Astrocyte (in vitro differentiated cells and primary cell): ENCODE measurements at places on chromosomes 7 and 10. TPM values are rescaled to one million over a fixed set of nuclear protein-coding genes. Genes with fewer than 3 reads are reported as not detected.

The RELN gene
- total RNA-seq = 0.70 and 0.98 TPM in 2 replicates

The HACD1 gene
- 81.6 and 87.7 TPM in 2 replicates for total RNA-seq

The IRF5 gene
- 0.36 TPM in 1 of 2 replicates, not detected in the other for total RNA-seq

The CALML5 gene
- not detected in 2 replicates for total RNA-seq

The NPFFR1 gene
- not detected in 2 replicates for total RNA-seq

The FRG2B gene
- not detected in 2 replicates for total RNA-seq

- no peak overlapping the region for H3K4me3 ChIP-seq
- peaks cover 4% of the 10 kb centered on the region for H3K4me1 ChIP-seq
- H3K27me3 ChIP-seq = no peaks in the 10 kb centered on the region
- DNase-seq = peak; percentile 85
Measured at GRCh38 chr10:25142116-25142864, 32.5 kb upstream of the GPR158 start.

DNA sequence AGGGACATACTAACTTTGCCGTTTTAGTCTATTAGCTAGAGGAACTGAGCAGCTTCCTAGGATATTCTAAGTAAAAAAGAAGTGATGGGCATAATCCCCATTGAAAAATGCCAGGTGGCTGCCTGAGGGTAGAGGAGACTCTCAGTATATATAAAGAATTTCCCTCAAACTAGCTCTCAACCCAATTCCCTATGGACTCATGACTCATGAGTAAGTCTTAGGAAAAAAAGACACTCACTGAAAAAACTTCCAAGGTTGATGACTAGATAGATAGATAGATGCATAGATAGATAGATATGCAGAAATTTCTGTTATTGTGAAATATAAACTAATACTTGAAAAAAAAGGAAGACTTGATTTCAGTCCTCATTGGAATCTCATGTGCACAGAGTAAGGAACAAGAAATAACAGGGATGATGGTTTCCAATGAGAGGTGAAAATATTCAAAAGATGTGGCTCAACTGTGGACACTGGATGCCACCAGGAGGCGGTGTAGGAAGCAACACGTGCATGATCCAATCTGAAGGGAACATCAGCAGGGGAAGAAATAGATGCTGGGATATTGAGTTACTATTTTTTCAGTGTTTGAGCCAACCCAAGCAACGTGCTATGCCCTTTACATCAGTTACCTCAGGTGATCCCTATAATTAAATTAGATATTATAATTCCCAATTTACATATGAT lies 711.0 kb upstream of the LRRTM3 start:
- H3K4me3 ChIP-seq = no peak overlapping the region
- no peak for DNase-seq
- no peaks in the 10 kb centered on the region for H3K36me3 ChIP-seq
- no peaks in the 10 kb centered on the region for H3K27me3 ChIP-seq

DNA sequence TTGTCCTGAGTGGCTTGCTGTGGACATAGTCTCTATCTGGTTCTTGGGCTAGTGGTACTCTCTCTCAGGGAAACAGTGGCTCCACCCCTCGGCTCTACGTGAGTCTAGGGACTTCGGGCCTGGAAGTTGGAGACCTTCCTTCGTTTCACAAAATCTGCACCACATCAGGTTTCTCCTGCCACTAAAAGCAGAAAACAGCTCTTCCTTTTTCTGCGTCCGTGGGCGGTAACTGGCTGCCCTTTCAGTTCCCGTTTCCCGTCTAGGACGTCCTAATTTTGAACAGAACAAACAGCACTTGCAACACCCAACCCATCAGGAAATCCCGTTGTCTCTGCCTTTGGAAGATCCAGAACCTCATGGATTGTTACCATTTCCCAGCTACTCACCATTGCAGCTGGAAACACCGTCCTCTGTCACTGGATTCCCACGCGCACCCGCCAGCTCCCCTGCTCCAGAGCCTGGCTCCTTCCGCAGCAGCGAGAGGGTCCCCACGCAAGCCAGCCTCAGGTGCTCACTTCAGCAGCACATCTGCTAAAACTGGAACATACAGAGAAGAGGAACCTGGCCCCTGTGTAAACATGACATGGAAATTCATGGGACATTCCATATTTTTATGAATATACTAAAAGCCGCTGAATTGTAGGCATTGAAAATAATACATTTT lies 311.4 kb upstream of the AKR1E2 start:
- H3K36me3 ChIP-seq = no peaks in the 10 kb centered on the region
- H3K27ac ChIP-seq = no peak overlapping the region
- DNase-seq = no peak
- H3K4me3 ChIP-seq = no peak overlapping the region

DNA sequence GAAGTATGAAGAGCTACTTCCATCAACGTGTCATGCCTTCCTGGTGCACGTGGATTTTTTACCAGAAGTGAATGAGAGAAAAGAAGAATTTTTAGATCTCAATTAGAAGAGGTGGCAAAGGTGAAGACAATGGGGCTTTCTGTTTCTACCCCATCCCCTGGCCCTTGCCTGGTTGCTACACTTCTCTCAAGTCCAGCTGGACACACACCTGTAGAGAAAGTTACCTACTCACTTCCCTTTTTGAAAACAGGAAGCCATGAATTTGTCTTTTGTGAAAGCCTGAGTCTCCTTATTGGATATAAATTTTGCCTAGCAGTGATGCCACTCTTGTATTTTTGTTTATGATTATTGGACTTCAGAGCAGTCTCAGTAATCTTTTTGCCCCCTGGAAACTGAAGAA lies 142.9 kb upstream of the AKR1E2 start:
- no peaks in the 10 kb centered on the region for H3K36me3 ChIP-seq
- no peak overlapping the region for H3K4me3 ChIP-seq
- no peak overlapping the region for H3K27ac ChIP-seq
- no peaks in the 10 kb centered on the region for H3K27me3 ChIP-seq
- DNase-seq = no peak

- peaks cover 7% of the 10 kb centered on the region for H3K27me3 ChIP-seq
- no peaks in the 10 kb centered on the region for H3K4me1 ChIP-seq
- DNase-seq = no peak
- H3K36me3 ChIP-seq = no peaks in the 10 kb centered on the region
Measured at GRCh38 chr10:78310481-78311080, 276.9 kb downstream of the RPS24 start.

GRCh38 chr7:125357676-125358455 lies 428.2 kb upstream of the POT1 start:
- DNase-seq = no peak
- H3K4me1 ChIP-seq = peaks cover 4% of the 10 kb centered on the region
- H3K27ac ChIP-seq = peak overlapping the region; percentile 15
- H3K4me3 ChIP-seq = no peak overlapping the region
- H3K36me3 ChIP-seq = no peaks in the 10 kb centered on the region

DNA sequence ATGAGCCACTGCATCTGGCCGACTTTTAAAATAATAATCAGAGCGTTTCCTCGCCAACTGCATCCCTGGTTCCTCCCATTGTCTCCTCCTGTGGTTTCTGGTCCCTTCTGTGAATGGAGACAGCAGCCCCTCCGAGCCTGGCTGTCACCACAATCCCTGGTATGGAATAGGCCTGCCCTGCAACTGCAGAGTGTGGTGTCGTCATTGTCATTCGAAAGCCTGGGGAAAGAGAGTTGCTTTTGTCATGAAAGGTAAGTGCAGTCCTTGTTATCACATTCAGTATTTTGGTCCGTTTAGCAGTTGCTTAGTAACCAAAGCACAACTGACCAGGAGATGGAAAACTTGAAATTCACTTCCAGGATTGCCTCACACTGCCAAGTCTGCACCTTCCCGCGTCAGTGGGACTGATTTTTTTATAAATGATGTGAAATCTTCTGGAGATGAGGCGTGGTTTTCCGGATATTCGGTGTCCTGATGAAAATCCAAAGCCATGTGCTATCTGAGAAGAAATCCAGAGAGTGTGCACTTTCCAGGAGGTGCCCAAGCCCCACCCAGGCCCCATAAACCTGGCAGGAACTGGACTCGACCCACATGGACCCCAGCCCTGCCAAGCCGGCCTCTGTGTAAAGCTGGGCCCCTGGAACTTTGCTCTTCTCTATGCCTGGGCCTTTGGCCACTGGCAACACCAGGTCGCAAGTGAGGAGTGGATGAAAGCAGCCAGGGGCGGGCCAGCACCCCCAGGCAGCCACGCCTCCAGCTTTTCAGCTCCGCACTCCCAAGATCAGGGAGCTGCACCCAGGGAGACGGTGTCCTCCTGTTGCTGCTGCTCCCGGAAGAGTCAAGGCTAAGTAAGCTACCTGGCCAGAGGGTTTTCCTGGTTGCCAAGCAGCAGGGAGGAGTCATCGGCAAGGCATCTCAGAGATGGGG lies 133.7 kb upstream of the SH2B2 start:
- H3K4me1 ChIP-seq = peaks cover 11% of the 10 kb centered on the region
- no peaks in the 10 kb centered on the region for H3K27me3 ChIP-seq
- H3K36me3 ChIP-seq = no peaks in the 10 kb centered on the region
- peak; percentile 64 for DNase-seq
- H3K4me3 ChIP-seq = no peak overlapping the region
- peak overlapping the region; percentile 26 for H3K27ac ChIP-seq

DNA sequence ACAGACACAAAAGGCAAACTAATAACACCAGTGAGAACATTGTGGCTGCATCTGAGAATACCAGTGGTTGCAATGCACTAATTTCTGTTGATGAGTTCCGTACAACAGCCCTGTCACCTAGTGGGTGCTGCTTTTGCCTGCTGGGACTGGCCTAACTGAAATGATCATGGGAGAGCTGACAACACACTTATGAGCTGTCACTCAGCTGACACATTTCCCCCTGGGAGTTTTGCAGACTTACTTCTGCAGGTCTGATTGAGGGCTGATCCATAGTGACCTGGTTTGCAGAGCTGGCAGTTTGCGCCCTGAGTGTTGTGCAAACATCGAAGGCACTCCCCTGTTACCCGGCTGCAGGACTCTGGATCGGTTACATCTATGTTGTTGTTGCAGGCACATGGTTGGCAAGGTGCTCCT lies 60.6 kb upstream of the LAMB1 start:
- DNase-seq = no peak
- no peak overlapping the region for H3K4me3 ChIP-seq
- H3K27me3 ChIP-seq = no peaks in the 10 kb centered on the region
- no peaks in the 10 kb centered on the region for H3K36me3 ChIP-seq
- H3K27ac ChIP-seq = no peak overlapping the region

DNA sequence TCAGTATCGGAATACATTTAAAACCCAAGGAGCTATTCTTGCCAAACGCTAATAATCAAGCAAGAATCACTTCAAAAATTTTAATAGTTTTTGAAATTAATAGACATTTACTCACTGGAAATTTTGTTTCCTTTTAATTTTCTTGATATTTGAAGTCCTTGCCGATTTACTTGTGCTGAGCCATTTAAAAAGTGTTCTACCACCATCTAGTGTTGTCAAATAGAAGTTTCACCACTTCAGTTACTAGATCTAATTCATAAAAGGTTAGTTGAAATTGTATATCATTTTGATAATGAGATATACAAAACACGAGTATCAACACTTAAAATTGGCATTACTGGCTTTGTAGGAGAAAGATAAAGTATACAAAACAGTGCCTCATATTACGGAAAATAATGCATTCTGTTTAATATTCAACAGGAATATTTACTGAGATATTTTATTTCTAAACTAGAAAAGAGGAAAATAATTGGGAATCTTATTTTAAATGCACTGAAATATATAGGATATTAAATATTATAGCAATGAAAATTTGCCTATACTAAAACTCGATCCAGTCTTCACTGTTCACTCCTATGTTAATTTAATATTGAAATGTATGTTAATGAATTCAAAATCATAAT lies 664.8 kb upstream of the SEMA3D start:
- H3K36me3 ChIP-seq = no peaks in the 10 kb centered on the region
- H3K27ac ChIP-seq = no peak overlapping the region
- H3K4me1 ChIP-seq = no peaks in the 10 kb centered on the region
- no peak overlapping the region for H3K4me3 ChIP-seq
- no peaks in the 10 kb centered on the region for H3K27me3 ChIP-seq
- DNase-seq = peak; percentile 44

- H3K27me3 ChIP-seq = no peaks in the 10 kb centered on the region
- H3K27ac ChIP-seq = peak overlapping the region; percentile 30
- H3K36me3 ChIP-seq = no peaks in the 10 kb centered on the region
- no peak overlapping the region for H3K4me3 ChIP-seq
- DNase-seq = no peak
- peaks cover 6% of the 10 kb centered on the region for H3K4me1 ChIP-seq
Measured at GRCh38 chr7:80809545-80809944, 109.3 kb downstream of the SEMA3C start.

- DNase-seq = no peak
- H3K27me3 ChIP-seq = peaks cover 19% of the 10 kb centered on the region
- no peak overlapping the region for H3K27ac ChIP-seq
- H3K36me3 ChIP-seq = no peaks in the 10 kb centered on the region
- H3K4me1 ChIP-seq = no peaks in the 10 kb centered on the region
Measured at GRCh38 chr10:126583552-126584200, 86.8 kb downstream of the C10orf90 start.

DNA sequence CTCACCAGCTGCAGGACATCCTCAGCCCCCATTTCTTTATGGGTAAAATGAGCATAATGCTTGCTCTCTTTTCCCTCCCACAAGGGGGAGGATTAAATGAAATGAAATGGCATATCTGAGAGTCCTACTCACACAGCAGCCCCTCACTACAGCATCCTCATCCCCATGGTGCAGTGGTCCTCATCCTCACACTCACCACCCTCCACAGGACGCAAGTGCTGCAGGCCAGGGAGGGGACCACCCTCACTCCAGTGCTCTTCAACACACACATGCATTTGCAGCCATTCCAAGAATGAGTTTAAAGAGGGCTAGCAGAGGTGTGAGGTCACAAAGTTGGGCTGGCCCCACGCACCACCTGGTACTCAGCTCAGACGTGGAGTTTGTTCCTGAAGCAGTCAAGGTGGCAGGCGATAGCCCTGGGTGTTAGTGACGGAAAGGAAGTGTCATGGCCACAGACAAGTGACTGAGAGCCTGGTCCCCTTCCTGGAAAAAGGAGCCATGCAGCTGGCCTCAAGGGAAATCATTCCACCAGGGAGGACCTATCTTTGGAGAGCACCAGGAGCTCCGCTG lies 234.0 kb downstream of the TNS3 start:
- DNase-seq = no peak
- H3K4me1 ChIP-seq = no peaks in the 10 kb centered on the region
- no peaks in the 10 kb centered on the region for H3K27me3 ChIP-seq
- no peak overlapping the region for H3K4me3 ChIP-seq

GRCh38 chr10:15719899-15720634 lies at the start of gene ITGA8:
Gene ITGA8, minus strand, starts transcription at chr10:15719922. Its CDS starts 151 bp downstream, at chr10:15719771.
- H3K4me3 ChIP-seq = peak within 1 kb of the TSS; percentile 57
- no peaks in the 10 kb centered on the region for H3K36me3 ChIP-seq
- peaks cover 3% of the 10 kb centered on the region for H3K4me1 ChIP-seq
- peaks cover 33% of the 10 kb centered on the region for H3K27me3 ChIP-seq
- no peak for DNase-seq
- H3K27ac ChIP-seq = no peak within 1 kb of the TSS

GRCh38 chr7:90892213-90892612 lies 296.1 kb downstream of the CDK14 start:
- no peak overlapping the region for H3K4me3 ChIP-seq
- no peaks in the 10 kb centered on the region for H3K27me3 ChIP-seq
- DNase-seq = no peak
- H3K4me1 ChIP-seq = no peaks in the 10 kb centered on the region

- DNase-seq = no peak
- no peaks in the 10 kb centered on the region for H3K4me1 ChIP-seq
- H3K27ac ChIP-seq = no peak overlapping the region
Measured at GRCh38 chr7:28813243-28813962, 144.7 kb downstream of the TRIL start.

GRCh38 chr7:152025937-152026890 lies 740 bp downstream of the GALNT11 start:
- DNase-seq = no peak
- peak overlapping the region; percentile 93 for H3K4me3 ChIP-seq
- H3K27ac ChIP-seq = peak overlapping the region; percentile 85
- H3K4me1 ChIP-seq = peaks cover 6% of the 10 kb centered on the region

- peaks cover 5% of the 10 kb centered on the region for H3K4me1 ChIP-seq
- DNase-seq = peak; percentile 36
- no peaks in the 10 kb centered on the region for H3K27me3 ChIP-seq
- H3K27ac ChIP-seq = no peak overlapping the region
- H3K4me3 ChIP-seq = no peak overlapping the region
Measured at GRCh38 chr7:140159497-140159896, 17.3 kb downstream of the KDM7A start.
